CD8-positive, alpha-beta memory T cell (primary cell): ENCODE measurements at places on chromosomes 2 and 18.

DNA sequence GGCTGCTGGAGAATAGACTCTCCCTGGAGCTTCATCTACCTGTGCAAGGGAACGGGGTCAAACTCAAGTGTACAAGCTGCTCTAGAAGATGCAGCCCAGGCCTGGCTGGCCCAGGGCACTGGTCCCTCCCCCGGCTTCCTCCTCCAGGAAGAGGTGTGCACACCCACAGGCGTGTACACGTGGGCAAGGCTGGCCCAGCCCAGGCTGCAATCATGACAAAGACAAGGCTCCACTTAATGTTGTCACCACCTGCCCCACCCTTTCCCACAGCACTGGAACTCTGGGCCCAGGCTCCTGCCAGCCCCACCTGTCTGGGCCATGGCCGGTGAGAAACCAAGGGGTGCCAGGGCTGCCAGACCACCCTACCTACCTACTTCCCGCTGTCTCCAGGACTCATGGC is 29.6 kb upstream of the ALPP start:
- no peak for DNase-seq

DNA sequence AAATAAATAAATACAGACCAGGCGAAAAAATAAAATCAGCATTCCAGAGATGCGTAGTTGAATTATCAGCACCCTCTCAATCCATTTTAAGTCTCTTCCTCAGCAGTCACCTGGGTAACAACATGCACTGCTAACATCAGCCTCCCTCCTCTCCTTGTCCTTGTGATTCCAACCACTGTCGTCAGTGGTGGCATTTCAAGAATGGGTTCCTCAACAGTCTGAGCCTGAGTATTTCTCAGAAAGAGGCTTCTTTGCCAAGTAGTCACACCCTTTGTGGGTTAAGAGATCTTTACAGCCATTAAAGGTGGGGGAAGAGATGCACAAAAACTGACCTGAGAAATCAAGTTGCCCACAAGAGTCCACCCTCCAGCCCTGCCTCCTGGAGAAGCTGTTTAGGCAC is 39.0 kb downstream of the NOL10 start:
- no peak for DNase-seq

- no peak for DNase-seq
Observed at GRCh38 chr2:174336501-174337336, 2.0 kb downstream of the SP9 start.

- DNase-seq = no peak
Observed at GRCh38 chr2:212254339-212254738, 284.3 kb downstream of the ERBB4 start.

DNA sequence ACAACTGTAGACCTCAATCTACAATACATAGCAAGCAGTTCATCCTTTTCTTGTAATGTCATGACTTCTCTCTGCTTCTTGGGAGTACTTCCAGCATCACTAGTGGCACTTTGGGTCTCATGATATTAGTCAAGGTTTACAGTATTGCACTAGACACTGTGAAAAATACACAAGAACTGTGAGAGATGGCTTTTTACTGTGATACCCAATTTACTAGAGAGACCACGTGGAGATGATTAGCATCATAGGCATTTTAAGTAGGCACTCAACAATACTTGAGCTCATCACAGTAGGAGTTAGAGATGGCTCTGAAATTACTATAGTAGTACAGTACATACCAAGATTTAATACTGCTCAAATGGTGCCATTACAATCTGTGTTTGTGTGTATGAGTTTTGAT is 112.8 kb upstream of the EML6 start:
- no peak for DNase-seq

- DNase-seq = no peak
Observed at GRCh38 chr2:240136671-240137292, 677 bp upstream of the COPS9 start.
